A673 (cell line): ENCODE measurements at places on chromosomes 5 and 9. TPM values are rescaled to one million over a fixed set of nuclear protein-coding genes. Genes with fewer than 3 reads are reported as not detected.

Gene AGXT2
- total RNA-seq, result not detected in 2 replicates

GRCh38 chr5:169067751-169068173, 233.2 kb downstream of the SLIT3 start:
- DNase-seq, result no peak
- peaks cover 61% of the 10 kb centered on the region for H3K27me3 ChIP-seq
- H3K27ac ChIP-seq, result no peak overlapping the region

- H3K27me3 ChIP-seq, result peaks cover 73% of the 10 kb centered on the region
- no peaks in the 10 kb centered on the region for H3K4me1 ChIP-seq
- H3K4me3 ChIP-seq, result no peak within 1 kb of the TSS
- H3K36me3 ChIP-seq, result no peaks in the 10 kb centered on the region
- no peak within 1 kb of the TSS for H3K27ac ChIP-seq
Measured at GRCh38 chr5:16179511-16179935, at the start of gene MARCHF11. TSS of gene MARCHF11 (minus strand) at chr5:16179791. CDS start at chr5:16179575, 216 bp downstream.

Gene NKD2
- 22.9 and 23.5 TPM in 2 replicates for total RNA-seq

DNA sequence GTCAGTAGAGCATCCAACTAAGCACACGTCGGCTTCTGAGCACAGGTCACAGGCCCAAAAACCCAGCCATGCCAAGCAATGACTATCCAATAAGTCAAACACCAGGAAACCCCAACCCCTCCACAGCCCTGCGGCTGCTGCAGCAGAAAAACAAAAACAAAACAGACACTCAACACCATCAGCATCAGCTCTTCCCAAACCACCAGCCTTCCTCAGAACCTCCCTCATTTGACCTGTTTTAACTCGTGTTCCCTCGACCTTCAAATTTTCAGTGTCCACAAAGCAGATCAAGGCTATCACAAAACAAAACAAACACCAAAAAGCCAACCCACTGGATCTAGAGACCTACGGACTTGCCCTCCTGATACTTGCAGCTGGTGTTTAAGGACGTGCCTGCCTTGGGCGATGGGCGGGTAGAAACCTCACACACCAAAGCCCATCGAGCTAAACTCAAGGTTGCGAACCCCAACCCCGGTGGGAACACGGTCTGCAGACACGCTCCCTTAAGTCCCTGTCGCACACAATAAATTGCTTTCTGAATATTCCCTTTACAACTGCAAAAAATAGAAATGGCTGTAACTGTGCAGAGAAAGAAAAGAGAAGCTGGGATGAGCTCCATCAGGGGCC, 247.1 kb upstream of the ANKRD55 start:
- peaks cover 6% of the 10 kb centered on the region for H3K4me1 ChIP-seq
- H3K27ac ChIP-seq, result no peak overlapping the region
- H3K36me3 ChIP-seq, result no peaks in the 10 kb centered on the region
- DNase-seq, result no peak
- no peaks in the 10 kb centered on the region for H3K27me3 ChIP-seq
